ENCODE measurements at places on chromosomes 7 and 10.
A peak's percentile ranks its signal among the peaks of the same experiment; 100 is the strongest.

DNA sequence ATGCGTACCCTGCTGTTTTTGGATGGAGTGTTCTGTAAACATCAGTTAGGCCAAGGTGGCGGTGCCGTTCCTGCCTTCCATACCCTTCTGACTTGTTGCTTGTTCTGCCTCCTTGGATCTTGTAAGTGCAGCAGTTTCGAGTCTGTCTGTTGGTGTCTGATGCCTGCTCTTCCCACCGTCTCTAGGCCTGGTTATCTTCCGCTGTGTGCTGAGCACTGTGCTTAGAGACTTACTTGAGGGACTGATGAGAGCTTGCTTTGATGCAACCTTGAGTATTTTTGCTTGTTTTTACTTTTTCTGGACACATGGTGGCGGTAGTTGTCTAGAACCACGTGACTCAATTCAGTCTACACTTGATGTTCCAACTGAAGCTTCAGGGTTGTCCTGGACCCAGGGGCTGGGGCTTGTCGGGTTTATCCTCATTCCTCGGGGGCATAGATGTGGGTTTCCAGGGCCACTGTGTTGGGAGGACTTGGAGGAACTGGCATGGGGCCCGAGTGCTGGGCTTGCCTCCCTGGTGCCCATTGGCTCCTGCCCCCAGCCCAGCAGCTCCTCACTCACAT is 14.4 kb upstream of the SPRN start:
- peak; percentile 62 for DNase-seq

DNA sequence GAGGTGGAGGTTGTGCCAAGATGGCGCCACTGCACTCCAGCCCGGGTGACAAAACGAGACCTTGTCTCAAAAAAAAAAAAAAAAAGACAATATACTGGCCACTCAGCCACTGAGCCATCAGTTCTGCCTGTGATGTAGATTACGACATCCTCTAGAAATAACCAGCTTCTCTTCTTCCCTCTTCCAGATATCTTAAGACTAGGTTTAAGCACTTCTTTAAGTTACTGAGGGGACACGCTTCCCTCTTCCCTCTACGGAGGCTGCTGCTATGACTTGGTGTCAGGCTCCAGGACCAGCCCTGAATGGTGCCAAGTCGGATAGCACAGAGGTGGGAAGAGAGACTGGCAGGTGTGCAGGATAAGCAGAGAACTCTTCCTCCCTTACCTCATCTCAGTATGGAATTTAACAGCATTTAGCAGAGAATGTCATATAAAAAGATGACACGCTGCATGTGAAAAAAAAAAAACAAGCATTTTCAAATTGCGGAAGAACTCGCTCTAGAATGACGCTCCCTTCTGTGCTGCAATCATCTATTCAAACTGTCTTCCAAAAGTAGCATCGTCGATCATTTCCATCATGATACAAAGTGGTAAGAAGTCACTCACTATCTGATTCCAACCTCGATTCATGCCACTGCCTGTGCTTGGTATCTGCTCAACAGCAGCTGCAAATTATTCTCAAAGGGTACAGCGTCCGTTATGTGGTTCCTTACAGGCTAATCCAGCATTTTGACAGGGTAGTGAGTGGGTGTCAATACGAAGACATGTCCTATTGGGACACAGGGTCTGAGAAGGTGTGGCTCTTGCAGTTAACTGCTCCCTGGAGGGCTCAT is 13.8 kb downstream of the DAGLB start:
- DNase-seq: no peak

DNA sequence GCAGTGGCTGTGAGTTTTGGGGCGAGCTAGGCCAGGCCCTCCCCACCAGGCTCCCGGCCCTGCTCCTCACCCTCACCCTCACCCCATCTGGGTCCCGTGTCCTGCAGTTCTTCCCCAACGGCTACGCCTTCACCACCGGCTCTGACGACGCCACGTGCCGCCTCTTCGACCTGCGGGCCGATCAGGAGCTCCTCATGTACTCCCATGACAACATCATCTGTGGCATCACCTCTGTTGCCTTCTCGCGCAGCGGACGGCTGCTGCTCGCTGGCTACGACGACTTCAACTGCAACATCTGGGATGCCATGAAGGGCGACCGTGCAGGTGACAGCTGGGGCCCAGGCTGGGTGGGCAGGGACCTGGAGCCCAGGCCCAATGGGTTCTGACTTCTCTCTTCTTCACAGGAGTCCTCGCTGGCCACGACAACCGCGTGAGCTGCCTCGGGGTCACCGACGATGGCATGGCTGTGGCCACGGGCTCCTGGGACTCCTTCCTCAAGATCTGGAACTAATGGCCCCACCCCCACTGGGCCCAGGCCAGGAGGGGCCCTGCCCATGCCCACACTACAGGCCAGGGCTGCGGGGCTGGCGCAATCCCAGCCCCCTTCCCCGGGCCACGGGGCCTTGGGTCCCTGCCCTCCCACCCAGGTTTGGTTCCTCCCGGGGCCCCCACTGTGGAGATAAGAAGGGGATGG is 4.9 kb downstream of the GNB2 start:
- DNase-seq: no peak

GRCh38 chr7:154917808-154918160 is 85.1 kb downstream of the PAXIP1 start:
- DNase-seq: no peak

DNA sequence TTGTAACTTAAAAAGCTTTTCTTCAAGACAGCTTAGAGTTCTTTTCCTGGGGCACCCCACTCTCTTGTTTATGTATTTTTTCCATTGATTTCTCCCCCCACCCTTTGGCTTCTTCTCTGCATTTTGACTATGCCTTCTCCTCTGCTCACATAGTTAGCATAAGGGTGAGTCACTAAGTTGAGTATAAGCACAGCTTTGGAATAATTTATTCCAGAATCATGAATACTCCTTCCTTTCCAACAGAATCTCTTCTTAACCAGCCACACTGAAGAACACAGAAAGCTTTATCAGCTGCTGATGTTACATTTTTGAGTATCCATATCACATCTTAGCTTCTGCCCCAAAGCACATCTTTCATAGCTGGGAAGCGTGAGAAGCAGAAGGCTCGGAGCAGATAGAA is 449.5 kb upstream of the MKI67 start:
- DNase-seq: no peak

Measured in K562 (cell line).